GM12892 (cell line): ENCODE measurements at places on chromosomes 4 and X.
A peak's percentile ranks its signal among the peaks of the same experiment; 100 is the strongest.

DNA sequence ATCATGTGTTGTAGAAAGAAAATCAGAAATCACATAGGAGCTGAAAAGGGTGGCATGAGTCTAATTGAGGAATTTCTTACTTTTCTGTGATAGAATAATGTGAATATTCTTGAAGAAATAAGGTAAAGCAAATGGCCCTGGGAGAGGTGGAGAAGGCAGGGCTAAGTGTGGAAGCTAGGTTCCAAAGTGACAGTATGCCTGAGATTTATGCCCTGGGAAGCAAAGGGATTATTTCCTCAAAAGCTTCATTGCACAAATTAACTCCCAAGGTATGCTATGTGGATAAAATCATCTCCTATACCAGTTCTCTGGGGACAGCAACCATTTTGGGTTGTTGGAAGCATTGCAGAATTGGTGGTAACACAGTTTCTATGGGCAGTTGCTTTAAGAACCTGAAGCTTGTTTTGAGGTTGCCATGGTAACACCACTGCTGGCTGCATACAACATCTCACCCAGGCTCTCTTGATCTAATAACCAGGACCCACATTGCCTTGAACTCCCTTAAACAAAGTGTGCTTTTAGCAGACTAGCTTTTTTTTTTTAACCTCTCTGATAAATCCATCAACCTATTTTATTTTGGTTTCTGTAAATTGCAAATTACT, 21.0 kb downstream of the MAOA start:
- no peak for DNase-seq

- no peak for DNase-seq
These were observed 348.6 kb downstream of the TRAM1L1 start for GRCh38 chr4:116736756-116737155.

DNA sequence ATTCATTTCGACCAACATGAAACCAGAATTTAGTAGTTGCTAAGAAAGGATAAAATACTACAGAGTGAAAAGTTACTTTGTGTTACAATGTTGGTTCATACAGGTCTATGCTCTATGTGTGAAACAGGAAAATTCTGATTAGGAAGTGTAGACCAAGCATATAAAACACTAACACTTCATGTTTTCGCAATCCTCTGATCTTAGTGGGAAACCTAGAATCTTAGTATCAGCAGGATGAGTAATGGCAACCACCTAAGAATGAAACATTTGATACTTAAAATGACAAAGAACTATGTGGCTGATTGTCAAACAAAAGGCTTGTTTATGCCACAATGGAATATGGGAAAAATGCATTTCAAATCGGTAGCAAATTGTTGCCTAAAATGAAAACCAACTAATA, 116.1 kb downstream of the AMMECR1 start:
- DNase-seq: no peak

DNA sequence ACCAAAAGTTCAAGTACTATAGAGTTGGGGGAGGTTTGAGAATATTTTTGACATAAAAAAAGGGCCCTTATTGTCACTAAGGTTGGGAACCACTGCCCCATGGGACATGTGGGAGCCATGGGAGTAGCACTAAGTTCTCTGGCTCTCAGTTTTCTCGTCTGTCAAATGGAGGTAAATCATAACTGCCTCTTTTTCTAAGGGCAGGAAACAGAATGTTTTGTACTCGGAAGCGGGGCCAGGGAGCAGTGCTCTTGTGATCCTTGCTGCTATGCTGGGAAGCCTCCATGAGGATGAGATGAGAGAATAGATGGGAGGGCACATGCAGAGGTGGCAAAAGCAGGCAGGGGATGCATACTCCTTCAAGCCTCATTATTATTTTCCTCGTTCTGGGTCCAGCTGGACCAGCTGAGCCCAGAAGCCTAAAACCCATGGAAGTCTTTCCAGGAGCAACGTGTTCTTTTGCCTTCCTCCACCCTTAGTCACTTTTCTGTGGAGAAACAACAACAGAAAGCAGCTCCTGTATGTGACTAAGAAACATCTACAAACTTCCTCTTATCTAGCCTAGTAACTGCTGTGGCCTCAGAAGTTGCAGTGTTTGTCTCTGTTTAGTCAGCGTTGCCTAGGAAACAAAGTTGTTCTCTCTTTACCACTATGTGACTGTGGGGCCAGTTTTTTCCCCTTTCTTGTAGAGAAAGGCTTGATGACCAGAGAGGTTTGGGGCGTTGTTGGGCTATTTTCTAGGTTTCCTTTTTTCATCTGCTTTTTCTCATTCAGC, 64.8 kb downstream of the TSC22D3 start:
- peak; percentile 37 for DNase-seq
